AG09309 (cell line): ENCODE measurements at places on chromosomes 12 and 14.

- no peak for DNase-seq
Measured at GRCh38 chr14:92572050-92572449, 58.5 kb downstream of the RIN3 start.

DNA sequence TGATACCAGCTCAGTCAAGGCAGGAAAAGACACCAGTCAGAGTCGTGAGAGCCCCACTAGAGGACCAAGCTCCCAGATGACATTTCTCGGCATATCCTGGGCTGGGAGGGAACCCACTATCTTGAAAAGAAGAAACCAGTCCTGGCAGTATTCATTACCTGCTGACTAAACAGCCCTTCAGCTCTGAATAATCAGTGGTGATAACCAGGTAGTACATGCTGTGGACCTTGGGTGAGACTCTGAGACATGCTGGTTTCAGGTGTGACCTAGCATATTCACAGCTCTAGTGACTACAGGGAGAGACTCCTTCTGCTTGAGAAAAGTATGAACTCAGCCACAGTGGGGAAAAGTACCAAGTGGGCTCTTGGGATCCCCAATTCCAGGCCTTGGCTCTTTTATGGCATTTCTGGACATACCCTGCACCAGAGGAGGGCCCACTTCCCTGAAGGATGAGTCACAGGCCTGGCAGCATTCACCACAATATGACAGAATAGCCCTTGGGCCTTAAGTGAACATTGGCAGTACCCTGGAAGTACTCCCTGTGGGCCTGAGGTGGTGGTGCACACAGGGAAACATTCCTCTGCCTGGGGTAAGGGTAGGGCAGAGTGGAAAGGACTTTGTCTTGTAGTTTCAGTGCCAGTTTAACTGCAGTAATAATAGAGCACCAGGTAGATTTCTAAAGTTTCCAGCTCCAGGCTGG is 82.6 kb upstream of the SLC38A4 start:
- no peak for DNase-seq

DNA sequence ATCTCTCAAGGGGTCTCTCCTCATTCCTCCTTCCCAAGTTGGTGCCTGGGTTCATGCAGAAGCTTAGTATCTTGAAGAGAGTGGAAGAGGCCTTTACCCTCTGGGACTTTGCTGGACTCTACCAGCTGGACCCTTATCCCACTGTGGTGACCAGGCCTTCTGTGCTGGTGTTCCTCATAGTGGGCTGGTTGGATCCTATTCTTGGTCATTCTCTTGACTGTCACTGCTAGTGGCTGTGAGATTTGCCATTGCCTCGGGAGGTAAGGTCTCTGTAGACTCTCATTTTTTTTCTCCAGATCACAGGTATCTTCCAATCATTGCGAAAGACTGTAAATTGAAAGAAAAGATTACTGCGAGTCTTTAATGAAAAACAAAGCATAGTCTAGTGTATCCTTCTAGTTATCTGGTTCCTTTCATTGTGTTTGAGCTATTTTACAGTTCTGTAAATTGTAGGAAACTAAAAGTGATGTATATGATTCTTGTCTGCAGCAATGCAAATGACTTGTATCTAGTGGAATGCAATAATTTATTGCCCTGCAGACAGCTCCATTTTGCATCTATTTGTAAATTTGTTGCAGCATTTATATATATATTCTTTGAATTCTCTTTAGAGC is 217.9 kb downstream of the AEBP2 start:
- DNase-seq, result no peak

- DNase-seq, result no peak
Measured at GRCh38 chr14:59358784-59359183, 106.4 kb downstream of the GPR135 start.

DNA sequence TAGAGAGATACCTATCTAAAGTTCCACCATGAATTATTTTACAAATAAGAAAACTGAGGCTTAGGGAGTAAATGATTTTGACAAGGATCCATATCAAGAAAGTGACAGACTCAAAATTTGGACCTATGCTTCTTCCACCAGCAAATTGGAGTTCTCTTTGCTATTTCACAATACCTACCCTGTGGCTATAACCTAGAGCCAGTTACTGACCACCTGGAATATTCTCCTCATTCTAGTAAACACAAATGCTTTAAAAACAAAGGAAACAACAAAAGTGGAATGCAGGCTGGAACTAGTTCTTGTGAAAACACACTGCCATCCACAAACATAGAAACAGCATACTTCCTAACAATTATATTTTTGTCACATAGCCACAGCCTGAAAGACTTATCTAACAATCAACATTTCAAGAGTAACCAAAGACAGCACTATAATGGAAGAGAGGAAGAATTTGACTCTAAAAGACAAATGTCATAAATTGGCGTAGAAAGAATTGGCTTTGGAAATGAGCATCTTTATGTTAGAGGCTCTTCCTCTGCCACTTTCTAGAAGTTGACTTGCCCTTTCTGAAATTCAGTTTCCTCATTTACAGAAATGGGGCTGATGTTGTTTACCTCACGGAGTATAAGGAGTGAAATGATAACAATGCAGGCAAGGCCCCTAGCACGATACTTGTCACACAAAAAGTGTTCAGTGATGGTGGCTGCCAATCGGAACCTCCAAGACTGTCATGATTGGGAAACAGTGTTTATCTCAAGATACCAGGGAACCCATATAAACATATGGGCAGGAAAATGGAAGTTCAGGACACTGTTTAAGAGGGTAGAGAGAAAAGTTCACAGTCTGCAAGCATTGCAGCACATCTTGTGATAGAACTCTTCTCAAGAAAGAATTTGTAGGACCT is 138.6 kb upstream of the LGR5 start:
- no peak for DNase-seq

DNA sequence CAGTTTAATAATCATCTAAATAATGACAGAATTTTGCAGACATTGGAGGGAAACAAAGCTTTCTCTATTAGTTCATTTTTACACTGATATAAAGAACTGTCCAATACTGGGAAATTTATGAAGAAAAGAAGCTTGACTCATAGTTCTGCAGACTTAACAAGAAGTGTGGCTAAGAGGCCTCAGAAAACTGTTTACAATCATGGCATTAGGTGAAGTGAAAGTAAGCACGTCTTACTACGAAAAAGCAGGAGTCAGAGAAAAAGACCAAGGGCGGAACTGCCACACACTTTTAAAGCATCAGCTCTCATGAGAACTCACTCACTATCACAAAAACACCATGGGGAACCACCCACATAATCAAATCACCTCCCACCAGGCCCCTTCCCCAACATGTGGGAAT is 804.4 kb downstream of the FLRT2 start:
- no peak for DNase-seq

DNA sequence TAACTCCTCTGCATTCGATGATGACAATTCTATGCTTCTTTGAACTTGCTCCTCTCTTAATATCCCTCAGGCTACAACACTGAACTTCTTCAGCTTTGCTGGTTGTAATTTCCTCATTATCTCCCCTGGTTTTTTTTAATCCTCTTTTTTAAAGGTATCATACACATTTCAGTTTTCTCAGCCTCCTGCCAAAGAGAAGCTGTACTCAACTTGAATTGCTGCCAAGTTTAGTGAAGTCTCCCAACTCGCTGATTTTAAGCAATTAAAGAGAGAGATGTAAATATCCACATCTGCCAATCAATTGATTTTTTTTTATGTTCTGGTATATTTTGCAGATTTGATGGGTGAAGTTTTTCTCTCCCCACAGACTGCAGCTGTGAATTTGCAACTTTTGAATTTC is 817.8 kb downstream of the GALC start:
- DNase-seq, result no peak
